NCI-H510A treated with DMSO at 0.1 percent for 48 hours (cell line): ENCODE measurements at places on chromosomes 6 and 20.

GRCh38 chr6:124520514-124520913, 441.7 kb upstream of the RNF217 start:
- DNase-seq = no peak

- no peak for DNase-seq
These were observed 18.6 kb upstream of the FAM135A start for GRCh38 chr6:70394518-70395300.

GRCh38 chr20:18056174-18057100, 1.3 kb downstream of the OVOL2 start:
- DNase-seq = peak; percentile 59

GRCh38 chr6:91412532-91412931, 825.7 kb upstream of the MAP3K7 start:
- DNase-seq = no peak

- DNase-seq = no peak
These were observed 21.0 kb downstream of the PTK7 start for GRCh38 chr6:43097098-43097489.

- DNase-seq = no peak
These were observed 496.6 kb upstream of the EPHA7 start for GRCh38 chr6:93915961-93916360.
